Activated T-cell treated with anti-CD3 and anti-CD28 coated beads, Interleukin-2, amount 50 U/mL, for 72 hours (primary cell): ENCODE measurements at places on chromosomes 7 and 10. TPM values are rescaled to one million over a fixed set of nuclear protein-coding genes. Genes with fewer than 3 reads are reported as not detected.
A peak's percentile ranks its signal among the peaks of the same experiment; 100 is the strongest.

The GRK5 gene
- 28.1 TPM for total RNA-seq

GRCh38 chr7:42981601-42982000 lies 49.4 kb downstream of the MRPL32 start:
- DNase-seq, result no peak

- no peak for DNase-seq
Measured at GRCh38 chr7:48078470-48078869, 10.6 kb upstream of the UPP1 start.

GRCh38 chr7:111835066-111835465 lies 272.8 kb upstream of the IMMP2L start:
- DNase-seq, result no peak

The GHRHR gene
- total RNA-seq, result not detected

GRCh38 chr10:52853704-52854103 lies 81.1 kb upstream of the MBL2 start:
- DNase-seq, result no peak

The CDH23 gene
- 1.1 TPM for total RNA-seq

- no peak for DNase-seq
Measured at GRCh38 chr7:47085491-47086275, 496.2 kb downstream of the TNS3 start.

The OR2A5 gene
- total RNA-seq, result not detected

- DNase-seq, result no peak
Measured at GRCh38 chr7:53246957-53247356, 211.5 kb downstream of the POM121L12 start.

The MKX gene
- total RNA-seq, result 1.0 TPM

The MYPN gene
- total RNA-seq, result not detected

DNA sequence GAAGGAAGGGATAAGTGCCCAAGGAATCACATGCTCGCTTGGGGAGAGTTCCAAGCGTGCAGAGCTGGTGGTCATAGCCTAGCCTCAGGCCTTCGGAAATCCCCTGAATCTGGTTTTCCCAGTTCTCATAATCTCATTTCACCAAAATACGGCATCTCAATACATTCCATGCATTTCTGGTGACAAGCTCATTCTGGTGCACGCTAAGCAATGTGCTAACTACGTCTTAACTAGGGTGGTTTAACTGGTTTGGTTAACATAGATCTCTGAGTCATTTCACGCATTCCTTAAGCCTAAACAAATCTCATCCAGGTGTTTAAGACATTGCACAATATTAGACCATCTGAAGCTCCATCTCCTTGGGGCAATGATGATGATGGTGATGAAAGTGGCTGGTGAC lies 72.9 kb upstream of the STEAP1B start:
- DNase-seq, result no peak

- no peak for DNase-seq
Measured at GRCh38 chr10:44306147-44306710, 78.7 kb downstream of the CXCL12 start.

The CYP3A7 gene
- not detected for total RNA-seq

The CCL24 gene
- total RNA-seq, result 0.46 TPM

- DNase-seq, result no peak
Measured at GRCh38 chr7:132145466-132145865, 430.8 kb downstream of the PLXNA4 start.

The TDRD1 gene
- total RNA-seq, result 0.07 TPM

DNA sequence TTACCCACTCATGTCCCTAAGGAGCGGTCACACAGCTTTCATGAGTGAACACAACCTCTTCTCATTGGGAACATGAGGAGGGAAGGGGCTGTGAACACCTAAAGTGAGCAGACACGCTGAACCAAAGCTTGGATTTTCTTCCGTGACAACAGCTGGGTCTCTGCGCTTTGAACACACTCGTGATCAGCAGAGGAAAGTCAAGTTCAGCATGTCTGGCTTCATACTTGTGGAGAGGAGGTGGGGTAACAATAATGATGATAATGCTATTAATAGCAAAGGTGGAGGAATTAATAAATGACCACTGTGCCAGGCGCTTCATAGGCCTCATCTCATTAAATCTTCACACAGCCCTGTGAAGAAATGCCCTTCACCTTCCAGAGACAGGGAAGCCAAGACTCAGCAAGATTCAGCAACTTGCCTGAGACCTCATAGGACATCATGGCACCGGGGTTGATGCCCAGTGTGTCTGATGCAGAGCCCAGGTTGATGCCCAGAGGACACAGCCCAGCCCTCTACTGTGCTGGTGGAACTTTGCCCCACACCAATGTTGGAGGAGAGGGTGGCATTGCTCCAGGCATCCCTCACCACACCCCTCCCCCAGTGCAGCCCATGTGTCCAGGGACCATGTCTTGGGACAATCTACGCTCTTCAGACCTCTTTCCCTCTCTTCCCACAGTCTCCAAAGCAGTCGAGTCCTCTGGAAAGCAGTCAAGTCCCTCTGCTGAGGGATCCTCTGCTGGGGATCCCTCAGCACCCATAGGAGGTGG lies 40.6 kb downstream of the GSDME start:
- no peak for DNase-seq

- no peak for DNase-seq
Measured at GRCh38 chr10:95404462-95404858, 113.7 kb upstream of the PDLIM1 start.

DNA sequence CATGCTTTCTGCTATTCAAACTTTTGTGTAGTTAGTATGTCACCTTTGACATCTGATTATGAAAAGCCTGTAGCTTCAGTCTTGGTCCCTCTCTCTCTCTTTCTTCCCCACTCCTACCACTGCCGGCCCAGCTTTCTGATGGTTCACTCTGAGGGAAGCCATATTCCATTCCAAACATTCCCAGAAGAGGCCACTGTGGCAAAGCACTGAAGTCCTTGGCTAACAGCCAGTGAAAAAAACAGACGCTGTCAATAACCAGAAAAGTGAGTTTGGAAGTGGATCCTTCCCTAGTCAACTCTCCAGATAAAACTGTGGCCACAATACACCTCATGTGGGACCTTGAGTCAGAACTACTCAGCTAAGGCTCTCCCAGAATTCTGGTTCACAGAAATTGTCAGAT lies 950.7 kb upstream of the PHF14 start:
- DNase-seq, result no peak

- DNase-seq, result no peak
Measured at GRCh38 chr10:76420725-76421124, 989.3 kb downstream of the LRMDA start.

- no peak for DNase-seq
Measured at GRCh38 chr10:52517012-52517411, 202.9 kb downstream of the DKK1 start.

The DPP6 gene
- total RNA-seq, result not detected

- no peak for DNase-seq
Measured at GRCh38 chr10:45532480-45532879, 140.1 kb downstream of the ZFAND4 start.

The TFR2 gene
- 5.8 TPM for total RNA-seq

GRCh38 chr10:57979491-57979890 lies 288.2 kb downstream of the IPMK start:
- no peak for DNase-seq

DNA sequence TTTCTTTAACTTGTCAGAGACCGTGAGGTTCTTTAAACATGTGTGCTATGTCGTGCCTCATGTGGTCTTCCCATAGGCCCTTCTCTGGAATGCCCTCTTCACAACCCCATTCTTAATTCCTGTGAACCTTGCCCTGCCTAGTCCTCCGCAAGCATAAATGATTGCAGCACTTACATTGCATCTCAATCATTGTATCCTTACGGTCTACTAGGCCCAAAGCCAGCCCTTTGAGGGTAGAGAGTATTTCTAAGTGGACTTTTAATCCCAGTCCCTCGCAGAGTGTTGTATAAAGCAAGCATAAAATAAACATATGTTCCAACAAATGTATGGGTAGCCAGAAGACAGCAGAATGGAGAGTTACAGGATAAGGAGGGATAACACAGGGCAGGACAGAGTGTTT lies 92.1 kb upstream of the FAM133B start:
- DNase-seq, result no peak

DNA sequence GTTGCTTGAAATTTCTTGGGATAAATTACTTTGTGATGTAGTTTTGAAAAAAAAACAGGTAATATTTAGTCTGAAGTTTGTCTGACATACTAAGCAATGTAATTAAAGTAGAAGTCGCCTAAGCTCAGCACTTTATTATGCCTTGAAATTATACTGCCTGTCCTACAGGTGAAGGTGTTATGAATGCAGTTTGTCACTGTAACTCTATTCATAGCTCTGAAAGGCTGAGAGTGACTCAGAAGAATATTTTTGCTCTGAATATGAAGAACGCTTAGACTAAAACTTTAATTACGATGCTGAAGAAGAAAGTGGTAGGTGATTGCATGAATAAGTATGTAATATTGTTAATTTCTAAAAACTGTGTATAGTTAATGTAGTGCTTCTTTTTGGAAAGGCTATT lies 9.2 kb downstream of the CFTR start:
- DNase-seq, result no peak

DNA sequence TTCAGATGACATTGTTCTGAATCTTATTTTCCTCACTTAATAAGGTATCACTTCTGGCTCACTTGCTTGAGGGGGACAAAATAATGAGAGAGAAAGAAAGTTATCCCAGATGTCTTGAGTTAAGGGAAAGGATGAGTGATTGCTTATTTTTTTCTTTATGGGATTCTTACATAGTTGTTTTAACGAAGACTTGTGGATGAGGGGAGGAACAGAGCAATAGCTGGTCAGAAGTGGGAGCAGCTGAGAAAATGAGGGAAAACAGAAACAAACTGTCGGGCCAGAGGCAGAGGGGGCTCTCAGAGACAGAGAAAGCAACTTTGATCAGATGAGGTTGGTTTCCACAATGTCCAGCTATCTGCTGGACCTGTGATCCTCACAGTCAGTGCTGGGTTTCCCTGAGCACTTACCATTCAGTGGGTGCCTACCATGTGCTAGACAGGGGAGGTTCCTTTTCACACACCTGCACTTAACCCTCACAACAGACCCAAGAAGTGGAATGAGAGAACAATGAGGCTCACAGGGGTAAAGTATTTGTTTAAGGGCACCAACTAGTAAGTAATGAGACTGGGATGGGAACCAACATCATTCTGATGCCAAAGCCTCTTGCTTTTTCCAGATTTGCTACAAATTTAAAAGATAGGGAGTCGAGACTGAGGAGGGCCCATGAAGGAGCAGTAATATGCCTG lies 64.2 kb downstream of the BICC1 start:
- no peak for DNase-seq

GRCh38 chr10:120979435-120980278 lies 128.5 kb downstream of the WDR11 start:
- DNase-seq, result peak; percentile 19

The TYSND1 gene
- total RNA-seq, result 11.8 TPM

The NYAP1 gene
- total RNA-seq, result 0.67 TPM
